ENCODE measurements at places on chromosomes 11 and 22. TPM values are rescaled to one million over a fixed set of nuclear protein-coding genes. Genes with fewer than 3 reads are reported as not detected.

- no peak for DNase-seq
These were observed 2095.9 kb downstream of the LRRC4C start for GRCh38 chr11:39363571-39363970.

DNA sequence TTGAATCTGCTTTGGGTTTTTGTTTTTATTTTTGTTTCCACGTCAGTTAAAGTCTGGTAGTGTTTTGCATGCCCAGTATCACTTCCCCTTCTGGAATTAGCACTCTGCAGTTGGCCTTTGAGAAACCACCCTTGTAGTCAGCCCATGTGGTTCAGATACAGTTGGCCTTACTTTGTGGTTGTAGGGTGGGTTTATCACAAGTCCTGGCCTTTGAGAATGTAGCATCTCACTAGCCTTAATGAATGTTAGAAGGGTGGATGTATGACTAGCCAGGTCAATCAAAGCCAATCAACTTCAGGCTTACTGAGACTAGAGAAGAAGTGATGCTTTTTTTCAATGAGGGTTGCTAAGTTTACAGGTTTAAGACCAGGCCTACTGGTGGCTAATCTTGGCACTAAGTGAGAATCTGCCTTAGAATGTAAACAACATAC lies 19.8 kb downstream of the ARL14EP start:
- DNase-seq: no peak

DNA sequence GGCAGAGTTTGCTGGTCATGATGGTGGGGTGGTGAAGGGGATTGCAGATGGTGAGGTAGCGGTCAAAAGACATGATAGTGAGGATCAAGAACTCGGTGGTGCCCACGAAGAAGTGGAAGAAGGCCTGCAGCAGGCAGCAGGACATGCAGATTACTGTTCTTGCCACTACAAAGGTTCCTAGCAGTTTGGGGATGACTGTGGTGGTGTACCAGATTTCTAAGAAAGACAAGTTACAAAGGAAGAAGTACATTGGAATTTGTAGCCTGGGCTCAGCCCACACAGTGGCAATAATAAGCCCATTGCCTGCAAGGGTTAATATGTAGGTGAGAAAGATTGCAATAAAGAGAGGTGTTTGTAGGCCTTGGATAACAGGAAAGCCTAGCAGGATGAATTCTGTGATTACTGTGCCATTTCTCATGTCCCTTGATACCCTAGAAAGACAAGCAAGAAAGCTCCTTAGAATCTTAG lies at the start of gene OR6X1:
Gene OR6X1 (minus strand): TSS at position 418 of the 468 bp plus-strand sequence. CDS start 0 bp downstream, at position 418.
- no peak for DNase-seq

DNA sequence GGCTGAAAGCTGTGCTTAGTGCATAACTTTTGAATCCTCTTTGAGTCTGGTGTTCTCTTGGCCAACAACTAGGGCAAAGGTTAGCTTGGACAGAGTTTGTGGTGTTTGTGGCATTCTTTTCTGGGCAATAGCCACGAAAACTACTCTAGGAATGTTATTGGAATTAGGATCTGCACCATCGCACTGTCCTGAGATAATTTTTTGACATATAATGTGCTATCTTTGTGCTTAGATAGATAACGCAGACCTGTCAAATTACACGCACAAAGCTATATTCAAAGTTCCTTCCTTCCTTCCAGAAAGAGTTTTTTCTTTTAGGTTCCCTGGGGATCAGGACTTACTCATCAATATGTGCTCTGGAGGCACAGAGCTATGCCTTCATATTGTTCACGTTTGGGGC lies 166.8 kb upstream of the MTMR2 start:
- no peak for DNase-seq

DNA sequence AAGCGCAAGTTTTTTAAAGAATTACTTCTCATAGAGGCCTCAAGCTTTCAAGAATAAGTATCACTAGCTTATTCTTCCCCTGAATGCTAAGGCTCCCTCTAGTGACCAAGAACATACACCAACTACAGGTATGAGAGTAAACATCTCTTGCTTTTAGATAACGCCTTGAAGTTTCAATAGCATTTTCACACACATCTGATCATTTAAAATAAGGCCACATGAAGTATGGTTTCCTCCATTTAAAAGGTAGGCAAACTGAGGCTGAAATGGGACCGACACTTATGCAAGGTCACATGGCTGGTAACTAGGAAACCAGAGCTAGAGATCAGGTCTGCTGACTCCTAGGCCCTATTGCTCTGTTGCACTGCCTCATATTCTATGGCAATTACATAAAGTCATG lies 66.5 kb downstream of the CCDC34 start:
- no peak for DNase-seq

GRCh38 chr11:126392633-126393013 lies 37.1 kb downstream of the ST3GAL4 start:
- no peak for DNase-seq

DNA sequence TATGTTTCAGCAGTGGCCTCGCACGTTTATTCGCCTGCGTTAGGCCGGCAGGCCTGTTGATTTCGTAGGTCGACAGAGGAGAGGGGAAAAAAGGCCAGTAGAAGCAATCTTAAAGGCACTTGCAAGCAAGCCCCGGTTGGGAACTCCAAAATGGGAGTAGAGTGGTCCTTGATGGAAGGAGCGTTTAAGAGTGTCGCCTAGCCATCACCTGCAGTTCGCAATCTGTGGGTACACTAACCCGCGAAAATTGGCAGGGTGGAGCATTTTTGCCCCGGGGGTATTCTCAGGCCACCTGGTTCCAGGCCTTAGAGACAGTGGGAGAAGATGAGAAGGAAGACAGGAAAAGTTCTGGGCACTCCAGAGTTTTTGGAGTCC lies 1.1 kb downstream of the EWSR1 start:
- no peak for DNase-seq

GRCh38 chr11:67271541-67272284 lies 5.4 kb downstream of the GRK2 start:
- DNase-seq: no peak

DNA sequence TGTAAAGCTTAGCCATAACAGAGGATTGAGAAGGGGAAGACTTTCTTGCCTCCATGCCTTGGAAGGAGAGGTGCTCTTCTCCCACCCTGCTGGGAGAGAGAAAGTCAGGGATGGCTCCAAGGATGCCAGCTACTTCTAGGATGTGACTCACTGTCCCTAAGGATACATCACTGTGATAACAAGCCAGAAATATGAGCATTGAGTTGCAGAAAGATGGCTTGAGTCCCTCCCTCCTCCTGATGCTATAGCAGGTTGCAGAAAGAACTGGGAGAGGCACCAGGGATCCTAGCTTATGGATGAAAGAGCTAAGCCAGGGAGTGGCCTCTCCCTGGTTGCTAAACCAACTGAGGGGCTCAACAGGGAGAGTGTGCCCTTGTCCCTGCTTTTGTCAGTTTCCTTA lies 27.8 kb upstream of the FJX1 start:
- DNase-seq: no peak

- DNase-seq: no peak
These were observed 45.4 kb upstream of the CFAP300 start for GRCh38 chr11:102001657-102002338.

- DNase-seq: no peak
These were observed 138.5 kb upstream of the CTSC start for GRCh38 chr11:88475991-88476418.

DNA sequence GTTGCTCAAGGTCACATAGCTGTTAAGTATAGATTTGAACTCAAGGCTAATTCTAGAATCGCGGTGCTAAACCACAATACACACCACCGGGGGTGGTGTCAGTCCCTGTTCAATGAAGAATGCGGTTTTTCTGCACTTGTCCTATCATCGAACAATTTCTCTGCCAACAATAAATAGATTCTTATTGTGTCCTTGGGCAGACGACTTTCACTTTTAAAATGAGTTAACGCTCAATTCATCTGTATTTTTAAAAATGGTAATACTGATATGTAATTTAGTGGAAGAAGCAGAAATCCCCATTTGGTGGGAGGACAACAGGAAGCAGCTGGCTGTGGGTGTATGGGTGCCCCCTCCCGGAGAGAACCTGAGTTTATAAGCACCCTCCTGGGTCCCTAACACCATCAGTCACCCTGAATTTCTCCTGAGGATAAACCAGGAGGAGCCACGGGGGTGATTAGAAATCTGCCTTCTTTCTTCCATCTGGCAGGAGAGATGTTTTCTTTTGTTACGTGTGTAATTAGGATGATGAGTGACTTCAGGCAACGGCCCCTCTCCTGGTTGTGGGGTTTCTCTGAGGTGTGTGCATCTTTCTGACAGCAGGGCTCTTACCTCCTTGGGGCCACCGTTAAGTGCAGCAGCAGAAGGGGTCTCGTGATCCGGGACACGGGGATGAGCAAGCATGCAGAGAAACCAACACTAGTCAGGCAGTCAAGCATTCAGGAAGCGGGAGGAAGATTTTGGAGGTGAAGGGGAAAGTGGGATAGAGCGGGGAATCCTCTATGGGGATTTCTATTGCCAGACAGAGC lies 87.7 kb downstream of the GRAMD1B start:
- no peak for DNase-seq

DNA sequence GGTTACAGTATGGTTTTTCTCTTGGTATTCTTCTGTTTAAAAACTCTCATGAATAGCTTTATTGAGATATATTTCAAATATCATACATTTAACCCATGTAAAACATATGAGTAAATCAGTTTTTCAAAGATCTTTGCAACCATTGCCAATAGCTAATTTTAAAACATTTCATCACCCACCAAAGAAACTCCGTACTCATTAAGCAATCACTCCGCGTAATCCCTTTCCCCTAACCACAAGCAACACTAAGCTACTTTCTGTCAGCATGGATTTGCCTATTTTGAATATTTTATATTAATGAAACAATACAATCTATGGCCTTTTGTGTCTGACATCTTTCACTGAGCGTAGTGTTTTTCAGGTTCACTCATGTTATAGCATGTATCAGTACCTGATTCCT lies 697.9 kb upstream of the ANO5 start:
- no peak for DNase-seq

DNA sequence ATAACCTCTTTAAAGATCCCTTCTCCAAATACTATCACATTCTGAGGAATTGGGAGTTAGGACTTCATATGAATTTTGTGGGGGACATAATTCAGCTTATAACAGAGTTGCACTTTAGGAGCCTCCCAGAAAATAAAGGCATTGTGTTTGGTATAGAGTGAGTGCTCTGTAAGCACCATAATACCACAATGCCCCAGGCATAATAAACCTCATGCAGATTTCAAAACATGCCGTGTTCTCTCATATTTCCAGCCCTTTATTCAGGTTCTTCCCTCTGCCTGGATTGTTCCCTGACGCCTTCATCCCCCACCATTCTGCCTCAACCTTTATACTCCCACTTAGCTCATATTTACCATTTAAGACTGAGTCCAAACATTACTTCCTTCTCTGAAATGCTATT lies 398.8 kb upstream of the FAT3 start:
- DNase-seq: no peak

- no peak for DNase-seq
These were observed 7.5 kb downstream of the MS4A8 start for GRCh38 chr11:60706931-60707330.

GRCh38 chr11:86629045-86629706 lies 43.2 kb downstream of the ME3 start:
- DNase-seq: no peak

- DNase-seq: no peak
These were observed 39.3 kb upstream of the BSX start for GRCh38 chr11:123020968-123021367.

DNA sequence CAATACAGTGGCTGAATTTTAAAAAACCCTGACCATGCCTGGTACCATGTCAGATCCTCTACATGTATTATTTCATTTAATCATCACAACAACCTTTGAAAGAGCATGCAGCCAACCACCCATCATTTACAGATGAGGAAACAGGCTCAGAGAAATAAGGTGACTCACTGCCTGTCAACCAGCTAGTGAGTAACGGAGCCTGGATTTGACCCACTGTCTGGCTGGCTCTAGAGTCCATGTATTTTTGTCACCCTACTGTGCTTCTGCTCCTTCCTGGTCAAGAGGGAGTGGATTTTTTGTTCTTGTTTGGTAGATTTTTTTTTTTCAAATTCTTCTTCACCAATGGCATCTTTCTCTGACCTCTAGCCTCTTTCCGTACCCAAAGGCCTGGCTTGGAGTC lies 77.4 kb downstream of the CWC15 start:
- DNase-seq: no peak

Gene BAIAP2L2
- not detected for total RNA-seq

Gene KRTAP5-10
- total RNA-seq: not detected

Gene BATF2
- not detected for total RNA-seq

Gene GSTT2
- total RNA-seq: not detected

Gene MS4A15
- total RNA-seq: not detected

Gene LARGE2
- not detected for total RNA-seq

Gene PDXP
- total RNA-seq: 47.1 TPM

Gene TXN2
- total RNA-seq: 18.8 TPM

Gene DEPDC7
- 22.5 TPM for total RNA-seq

Gene SLC5A1
- not detected for total RNA-seq

Gene IL18
- total RNA-seq: 1.2 TPM

Gene FGF4
- total RNA-seq: not detected

Gene CECR2
- total RNA-seq: not detected

Gene FGF3
- not detected for total RNA-seq

Gene SAMM50
- 39.8 TPM for total RNA-seq

All from SJSA1 (cell line).